Ammon's horn (tissue), 1 donor: ENCODE measurements at places on chromosomes 1 and 21.

DNA sequence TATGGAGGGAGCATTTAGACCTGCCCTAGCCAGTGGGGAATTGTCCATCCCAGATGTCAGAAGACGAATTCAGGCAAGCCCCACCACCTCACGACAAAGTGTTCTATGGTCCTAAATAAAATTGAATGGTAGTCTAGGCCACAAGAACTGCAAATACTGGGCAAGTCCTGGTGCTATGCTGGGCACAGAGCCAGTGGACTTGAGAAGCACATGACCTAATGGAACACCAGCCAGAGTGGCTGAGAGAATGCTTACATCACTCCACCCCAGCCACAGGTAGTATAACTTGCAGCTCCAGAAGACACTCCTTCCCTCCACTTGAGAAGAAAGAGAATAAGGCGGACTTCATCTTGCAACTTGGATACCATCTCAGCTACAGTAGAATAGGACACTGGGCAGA, 567.3 kb upstream of the CXADR start:
- DNase-seq: no peak

DNA sequence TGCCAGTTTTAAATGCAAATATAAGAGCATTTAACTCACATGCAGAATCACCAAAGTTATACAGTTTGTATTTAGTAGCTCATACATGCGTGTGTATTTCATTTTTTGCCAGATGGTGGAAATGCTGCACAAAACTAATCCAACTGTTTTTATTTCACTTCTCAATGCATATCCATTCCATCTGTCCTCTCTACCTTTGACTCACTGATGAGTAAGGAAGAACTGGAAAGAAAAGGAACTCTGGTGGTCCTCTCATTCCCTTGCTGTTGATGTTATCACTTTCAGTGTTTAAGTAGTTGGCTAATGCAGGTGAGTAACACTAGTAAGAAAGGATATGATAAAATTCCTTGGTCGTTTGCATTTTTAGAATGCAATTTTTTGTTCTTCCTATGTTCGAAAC, 5.7 kb upstream of the SLC1A7 start:
- DNase-seq: no peak

DNA sequence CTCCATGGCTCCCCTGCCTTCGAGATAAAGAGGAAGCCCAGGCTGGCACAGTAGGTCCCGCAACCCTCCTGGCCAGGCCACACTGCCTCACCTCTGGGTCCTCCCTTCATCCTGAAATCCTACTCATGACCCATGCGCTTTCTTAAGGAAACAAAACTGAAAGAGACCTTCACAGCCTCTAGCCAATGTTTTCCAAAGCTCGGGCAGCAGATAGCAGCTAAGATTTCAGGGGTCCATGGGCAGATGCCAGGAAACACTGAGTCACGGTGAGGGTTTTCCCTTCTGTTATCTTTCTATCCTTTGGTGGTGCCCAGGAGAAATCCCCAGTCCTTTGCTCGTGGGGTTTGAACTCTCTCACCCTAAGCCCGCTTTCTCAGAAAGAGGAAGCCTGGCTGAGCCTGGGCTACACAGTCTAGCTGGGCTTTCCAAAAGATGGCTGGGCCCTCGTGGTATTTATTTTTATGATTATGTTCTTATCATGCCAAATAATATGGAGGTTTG, 26.6 kb downstream of the TTC39A start:
- no peak for DNase-seq

GRCh38 chr1:25797939-25798338, 2.1 kb upstream of the SELENON start:
- DNase-seq: no peak

DNA sequence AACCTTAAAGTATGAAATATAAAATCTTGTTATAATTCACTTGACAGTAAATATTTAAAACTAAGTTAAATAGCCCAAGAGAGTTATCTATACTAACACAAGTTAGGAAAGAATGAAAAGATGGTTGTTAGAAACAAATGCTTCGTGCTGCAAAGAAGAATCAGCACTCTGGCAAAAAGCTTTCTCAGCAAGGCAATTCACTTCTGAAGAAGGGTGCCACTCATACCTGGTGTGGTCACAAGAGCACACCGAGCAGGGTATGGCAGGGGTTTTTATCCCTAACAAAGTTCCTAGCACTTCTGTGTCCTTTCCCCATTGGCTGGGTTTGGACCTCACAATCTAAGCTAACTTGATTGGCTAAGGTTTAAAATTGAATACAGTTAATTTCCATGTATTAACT, 121.0 kb downstream of the MAGI3 start:
- no peak for DNase-seq

GRCh38 chr1:241479294-241479693, 40.3 kb downstream of the FH start:
- DNase-seq: no peak
